ENCODE measurements at places on chromosomes 12 and 14. TPM values are rescaled to one million over a fixed set of nuclear protein-coding genes. Genes with fewer than 3 reads are reported as not detected.

Gene FAM181A
- not detected for total RNA-seq

Gene MLXIP
- total RNA-seq: 14.7 TPM

Gene NELL2
- total RNA-seq: 0.55 TPM

Gene LIN7A
- total RNA-seq: 3.1 TPM

Gene CALCOCO1
- 105 TPM for total RNA-seq

Gene UBE3B
- total RNA-seq: 52.2 TPM

Gene XRCC3
- 27.7 TPM for total RNA-seq
